ENCODE measurements at places on chromosomes 1 and 21.

DNA sequence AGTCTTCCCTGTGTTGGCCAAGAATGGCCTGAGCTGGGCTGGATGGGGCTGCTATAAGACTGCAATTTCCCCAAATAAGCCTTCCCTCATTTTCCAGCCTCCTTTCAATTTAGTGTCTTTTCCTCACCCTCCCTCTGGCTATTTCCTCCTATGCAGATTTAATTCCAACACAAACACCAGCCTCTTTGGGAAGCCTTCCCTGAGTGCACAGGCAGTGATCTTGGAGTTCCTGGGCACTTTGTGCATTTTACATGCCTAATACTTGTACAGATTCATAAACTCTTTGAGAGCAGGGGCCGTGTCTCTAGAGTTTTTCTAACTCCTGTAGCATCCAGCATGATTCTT is 91.1 kb upstream of the TLR5 start:
- DNase-seq, result no peak

DNA sequence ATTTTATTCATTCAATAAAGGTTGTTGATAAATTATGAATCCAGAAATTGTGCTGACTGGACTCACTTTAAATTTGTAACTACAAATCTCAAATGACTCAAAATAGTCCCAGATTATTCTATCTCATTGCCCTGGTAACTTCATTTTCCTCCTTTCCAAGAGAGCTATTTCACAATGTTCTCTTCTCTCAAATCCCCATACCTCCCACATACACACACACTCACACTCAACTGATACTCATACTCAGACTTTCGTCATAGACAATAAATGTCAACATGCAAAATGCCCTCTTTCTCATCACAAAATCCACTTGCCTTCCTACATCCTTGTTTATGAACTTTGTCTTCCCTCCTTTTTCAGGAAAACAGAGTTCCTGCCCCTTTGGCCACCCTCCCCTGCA is 33.3 kb downstream of the EXTL2 start:
- no peak for DNase-seq

- no peak for DNase-seq
Observed at GRCh38 chr1:201476670-201477344, 7.8 kb upstream of the PHLDA3 start.

GRCh38 chr1:5475572-5475971 is 516.7 kb downstream of the NPHP4 start:
- no peak for DNase-seq

GRCh38 chr1:237789619-237790018 is 101.1 kb downstream of the ZP4 start:
- DNase-seq, result no peak

- DNase-seq, result no peak
Observed at GRCh38 chr1:67446893-67447292, 16.7 kb upstream of the SERBP1 start.

GRCh38 chr21:37566790-37567615 is 200.4 kb downstream of the DYRK1A start:
- no peak for DNase-seq

GRCh38 chr1:37458551-37458950 is 15.8 kb upstream of the ZC3H12A start:
- no peak for DNase-seq

DNA sequence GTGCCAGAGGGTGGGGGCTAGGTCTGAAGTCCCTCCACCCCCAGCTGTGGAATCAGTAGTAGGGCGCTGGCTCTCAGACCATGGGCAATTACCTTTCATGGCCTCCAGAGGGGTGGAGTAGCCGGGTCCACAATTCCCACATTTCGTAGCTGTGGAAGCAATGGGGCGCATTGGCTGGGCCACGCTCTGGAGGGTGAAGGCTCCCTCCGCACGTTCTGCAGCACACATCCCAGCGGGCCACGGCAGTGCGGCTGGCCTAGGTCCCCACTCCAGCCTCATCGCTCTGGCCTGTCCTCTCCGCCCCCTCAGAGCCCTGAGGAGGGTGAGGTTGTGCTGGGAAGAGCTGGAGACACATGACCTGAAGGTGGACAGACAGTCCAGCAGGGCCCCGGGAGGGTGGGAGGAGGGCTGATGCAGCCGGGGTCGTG is 2.9 kb downstream of the SELENBP1 start:
- DNase-seq, result no peak

GRCh38 chr1:77413541-77414335 is 131.9 kb downstream of the AK5 start:
- DNase-seq, result no peak

GRCh38 chr1:173161510-173162221 is 45.5 kb downstream of the TNFSF4 start:
- no peak for DNase-seq
